ENCODE measurements at places on chromosomes 7 and 10.

- no peak for DNase-seq
- H3K27me3 ChIP-seq, result no peaks in the 10 kb centered on the region
- no peaks in the 10 kb centered on the region for H3K36me3 ChIP-seq
- no peaks in the 10 kb centered on the region for H3K4me1 ChIP-seq
- H3K4me3 ChIP-seq, result no peak overlapping the region
- H3K27ac ChIP-seq, result no peak overlapping the region
Measured at GRCh38 chr7:34575006-34575405, 83.0 kb upstream of the NPSR1 start.

- H3K4me3 ChIP-seq, result no peak overlapping the region
- H3K27ac ChIP-seq, result no peak overlapping the region
- no peak for DNase-seq
- no peaks in the 10 kb centered on the region for H3K36me3 ChIP-seq
Measured at GRCh38 chr7:80346704-80347103, 165.2 kb downstream of the GNAT3 start.

- no peaks in the 10 kb centered on the region for H3K36me3 ChIP-seq
- no peaks in the 10 kb centered on the region for H3K4me1 ChIP-seq
- no peak overlapping the region for H3K4me3 ChIP-seq
- no peak for DNase-seq
Measured at GRCh38 chr7:80640846-80641245, 2.4 kb downstream of the CD36 start.

GRCh38 chr10:114831186-114831867 lies 9.7 kb downstream of the FHIP2A start:
- no peaks in the 10 kb centered on the region for H3K4me1 ChIP-seq
- no peak for DNase-seq
- H3K27me3 ChIP-seq, result no peaks in the 10 kb centered on the region
- H3K4me3 ChIP-seq, result no peak overlapping the region
- peaks cover 35% of the 10 kb centered on the region for H3K36me3 ChIP-seq

- no peaks in the 10 kb centered on the region for H3K27me3 ChIP-seq
- H3K4me1 ChIP-seq, result no peaks in the 10 kb centered on the region
- no peak overlapping the region for H3K4me3 ChIP-seq
- DNase-seq, result no peak
- peaks cover 45% of the 10 kb centered on the region for H3K36me3 ChIP-seq
Measured at GRCh38 chr7:75546237-75547015, 54.3 kb downstream of the SPDYE5 start.

- no peaks in the 10 kb centered on the region for H3K27me3 ChIP-seq
- DNase-seq, result no peak
- H3K36me3 ChIP-seq, result no peaks in the 10 kb centered on the region
- H3K4me3 ChIP-seq, result no peak overlapping the region
- no peak overlapping the region for H3K27ac ChIP-seq
- H3K4me1 ChIP-seq, result no peaks in the 10 kb centered on the region
Measured at GRCh38 chr7:147014286-147014955, 897.8 kb downstream of the CNTNAP2 start.

- no peak overlapping the region for H3K27ac ChIP-seq
- no peaks in the 10 kb centered on the region for H3K4me1 ChIP-seq
- H3K4me3 ChIP-seq, result no peak overlapping the region
- H3K36me3 ChIP-seq, result no peaks in the 10 kb centered on the region
Measured at GRCh38 chr10:102200751-102201640, 25.1 kb upstream of the ELOVL3 start.

DNA sequence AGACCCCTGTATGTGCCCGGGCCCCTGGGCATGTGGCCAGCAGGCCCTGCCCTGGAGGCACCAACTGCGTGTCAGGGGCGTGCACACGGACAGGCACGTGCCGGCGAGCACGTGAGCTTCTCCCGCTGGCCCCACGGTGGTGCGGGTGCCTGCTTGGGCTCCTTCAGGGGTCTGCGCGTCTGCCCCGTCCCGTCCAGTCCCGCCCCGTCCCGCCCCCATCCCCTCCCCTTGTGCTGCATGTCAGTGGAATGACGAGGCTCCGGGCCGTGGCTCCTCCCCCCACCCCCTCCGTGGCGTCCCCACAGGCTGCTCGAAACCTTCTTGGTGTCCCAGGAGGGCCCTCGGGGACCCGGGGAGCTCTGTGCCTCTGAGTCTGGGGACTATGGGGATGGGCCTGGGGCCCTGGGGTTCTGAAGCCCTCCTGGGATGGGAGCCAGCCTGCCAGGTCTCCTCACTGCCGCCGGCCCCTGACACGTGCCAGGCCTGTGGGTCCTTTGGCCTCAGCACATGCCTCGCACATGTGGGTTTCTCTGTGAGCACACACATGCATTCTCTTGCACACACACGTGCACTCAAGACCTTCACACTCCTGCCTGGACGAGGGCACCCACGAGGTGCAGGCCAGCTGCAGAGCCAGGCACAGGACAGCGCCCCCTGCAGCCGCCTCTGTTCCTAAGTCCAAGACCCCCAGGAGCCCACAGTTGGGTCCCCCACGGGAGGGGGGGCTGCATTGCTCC lies 27.5 kb upstream of the AMZ1 start:
- no peak for DNase-seq
- H3K4me3 ChIP-seq, result no peak overlapping the region
- H3K27ac ChIP-seq, result no peak overlapping the region
- peaks cover 22% of the 10 kb centered on the region for H3K36me3 ChIP-seq
- H3K4me1 ChIP-seq, result no peaks in the 10 kb centered on the region

DNA sequence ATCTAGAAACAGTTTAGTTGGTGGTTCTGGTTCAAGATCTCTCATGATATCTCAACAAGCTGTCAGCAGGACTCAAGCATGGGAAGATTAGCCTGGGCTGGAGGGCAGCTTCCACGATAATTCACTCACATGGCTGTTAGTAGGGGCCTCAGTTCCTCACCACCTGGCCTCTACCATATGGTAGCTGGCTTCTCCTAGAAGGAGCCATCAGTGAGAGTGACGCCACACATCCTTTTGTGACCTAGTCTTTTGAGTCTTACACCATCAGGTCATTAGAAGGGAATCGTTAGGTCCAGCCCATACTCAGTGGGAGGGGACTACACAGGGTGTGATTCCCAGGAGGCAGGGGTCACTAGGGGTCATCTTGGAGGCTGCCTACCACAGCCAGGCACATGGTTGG lies 239.3 kb upstream of the PLPP4 start:
- no peak for DNase-seq
- no peaks in the 10 kb centered on the region for H3K36me3 ChIP-seq
- no peaks in the 10 kb centered on the region for H3K27me3 ChIP-seq
- H3K27ac ChIP-seq, result no peak overlapping the region
- no peaks in the 10 kb centered on the region for H3K4me1 ChIP-seq
- H3K4me3 ChIP-seq, result no peak overlapping the region

DNA sequence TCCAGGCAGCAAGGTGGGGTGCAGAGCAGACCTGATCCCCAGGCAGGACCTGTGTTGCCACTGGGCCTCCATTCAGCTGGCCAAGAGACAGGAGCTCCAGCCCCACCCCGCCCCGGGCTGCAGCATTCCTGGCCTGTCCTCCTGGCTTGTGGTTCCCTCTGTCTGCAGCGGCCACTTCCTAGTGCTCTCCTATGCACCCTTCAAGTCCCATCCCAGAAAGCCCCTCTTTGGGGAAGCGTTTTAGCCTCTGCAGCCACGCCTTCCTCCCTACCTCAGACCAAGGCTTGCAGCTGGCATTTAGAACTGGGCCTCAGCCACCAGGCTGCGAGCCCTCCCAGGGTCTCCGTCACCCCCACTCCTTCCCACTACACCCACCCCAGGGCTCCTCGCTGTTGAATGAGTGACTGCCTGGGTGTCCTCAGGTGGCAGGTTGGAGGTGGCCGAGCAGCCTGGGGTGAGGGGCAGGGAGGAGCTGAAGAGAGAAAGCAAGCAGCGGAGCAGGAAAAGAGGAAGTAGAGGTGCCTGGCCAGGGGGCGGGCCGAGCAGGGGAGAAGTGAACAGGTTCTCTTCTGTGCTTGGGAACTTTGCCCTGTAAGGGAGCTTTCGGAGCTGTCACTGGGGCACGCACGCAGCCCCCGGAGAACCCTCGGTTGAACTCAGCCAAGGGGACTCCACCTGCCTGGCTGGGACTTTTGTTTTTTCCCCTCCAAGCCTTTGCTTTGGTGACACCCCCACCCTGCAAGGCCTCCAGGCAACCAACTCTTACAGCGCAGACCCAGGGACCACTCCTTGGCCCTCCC lies 109.1 kb upstream of the TNRC18 start:
- H3K27ac ChIP-seq, result no peak overlapping the region
- peak overlapping the region; percentile 89 for H3K4me3 ChIP-seq
- no peaks in the 10 kb centered on the region for H3K27me3 ChIP-seq
- H3K36me3 ChIP-seq, result peaks cover 6% of the 10 kb centered on the region
- DNase-seq, result peak; percentile 72

GRCh38 chr7:125090596-125090995 lies 161.0 kb upstream of the POT1 start:
- DNase-seq, result no peak
- H3K36me3 ChIP-seq, result no peaks in the 10 kb centered on the region
- no peaks in the 10 kb centered on the region for H3K27me3 ChIP-seq
- H3K4me1 ChIP-seq, result no peaks in the 10 kb centered on the region
- H3K27ac ChIP-seq, result no peak overlapping the region

GRCh38 chr7:71705901-71706596 lies 574.1 kb downstream of the GALNT17 start:
- H3K4me1 ChIP-seq, result no peaks in the 10 kb centered on the region
- no peaks in the 10 kb centered on the region for H3K36me3 ChIP-seq
- H3K4me3 ChIP-seq, result no peak overlapping the region
- no peak for DNase-seq
- H3K27ac ChIP-seq, result no peak overlapping the region
- H3K27me3 ChIP-seq, result peaks cover 2% of the 10 kb centered on the region

- no peak overlapping the region for H3K27ac ChIP-seq
- H3K27me3 ChIP-seq, result no peaks in the 10 kb centered on the region
- H3K4me1 ChIP-seq, result peaks cover 4% of the 10 kb centered on the region
- no peak overlapping the region for H3K4me3 ChIP-seq
- DNase-seq, result peak; percentile 15
Measured at GRCh38 chr7:100400656-100401055, 27.4 kb downstream of the PILRA start.

- no peak for DNase-seq
- H3K36me3 ChIP-seq, result no peaks in the 10 kb centered on the region
- no peak overlapping the region for H3K27ac ChIP-seq
- H3K27me3 ChIP-seq, result no peaks in the 10 kb centered on the region
- no peaks in the 10 kb centered on the region for H3K4me1 ChIP-seq
Measured at GRCh38 chr7:33645104-33645503, 260.2 kb upstream of the BMPER start.

DNA sequence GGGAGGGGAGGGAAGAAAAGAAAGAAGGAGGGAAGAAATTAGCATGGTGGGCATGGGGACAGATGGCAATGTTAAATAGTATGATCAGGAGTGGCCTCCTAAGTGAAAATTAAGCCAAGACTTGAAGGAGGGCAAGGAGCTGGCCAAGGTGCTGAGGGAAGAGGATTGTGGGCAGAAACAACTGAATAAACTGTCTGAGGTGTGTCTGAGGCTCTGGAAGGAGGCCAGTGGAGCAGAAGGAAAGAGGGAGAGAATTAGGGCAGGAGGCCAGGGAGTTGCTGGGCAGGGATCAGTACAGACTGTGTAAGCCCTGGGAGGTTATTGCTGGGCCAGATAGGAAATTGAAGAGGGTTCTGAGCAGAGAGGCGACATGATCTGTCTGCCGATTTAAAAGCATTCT lies 40.6 kb upstream of the VKORC1L1 start:
- no peak overlapping the region for H3K27ac ChIP-seq
- no peaks in the 10 kb centered on the region for H3K27me3 ChIP-seq
- no peaks in the 10 kb centered on the region for H3K36me3 ChIP-seq
- no peaks in the 10 kb centered on the region for H3K4me1 ChIP-seq
- H3K4me3 ChIP-seq, result no peak overlapping the region

DNA sequence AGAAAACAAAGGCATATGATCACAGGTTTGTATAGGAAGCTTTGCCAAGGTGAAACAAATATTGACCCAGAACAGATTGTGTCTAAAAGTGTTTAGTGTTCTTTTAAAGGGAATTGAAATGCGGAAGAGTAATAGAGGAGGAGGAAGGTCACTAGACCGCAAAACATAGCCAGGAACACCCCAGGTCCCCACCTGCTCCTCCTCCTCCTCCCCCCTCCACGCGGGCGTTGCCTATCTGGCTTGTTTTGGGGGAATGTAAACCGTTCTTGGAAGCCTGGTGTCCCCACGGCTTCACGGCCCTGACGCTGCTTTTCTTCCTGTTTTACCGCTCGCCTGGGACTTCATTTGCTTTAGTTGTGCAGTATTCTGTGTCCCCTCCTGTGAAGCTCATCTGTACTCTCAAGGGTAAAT lies 81.0 kb upstream of the PFKP start:
- H3K36me3 ChIP-seq, result no peaks in the 10 kb centered on the region
- DNase-seq, result peak; percentile 17
- H3K27ac ChIP-seq, result no peak overlapping the region
- H3K4me3 ChIP-seq, result no peak overlapping the region

DNA sequence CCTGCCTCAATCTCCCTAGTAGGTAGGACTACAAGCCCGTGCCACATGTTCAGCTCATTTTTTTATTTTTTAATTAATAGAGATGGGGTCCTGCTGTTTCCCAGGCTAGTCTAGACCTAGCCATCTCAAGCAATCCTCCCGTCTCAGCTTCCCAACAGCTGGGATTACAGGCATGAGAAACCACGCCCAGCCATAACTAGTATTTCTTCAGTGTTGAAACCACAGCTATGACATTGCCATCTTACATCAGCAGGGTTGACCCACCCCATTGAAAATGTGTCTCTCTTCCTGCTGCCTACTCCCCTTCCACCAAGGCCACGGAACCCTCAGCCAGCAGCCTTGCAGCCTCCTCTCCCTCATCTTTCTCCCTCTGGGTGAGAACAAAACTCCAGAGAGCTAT lies 62.1 kb upstream of the ZNF746 start:
- peaks cover 60% of the 10 kb centered on the region for H3K36me3 ChIP-seq
- no peak overlapping the region for H3K4me3 ChIP-seq
- no peak overlapping the region for H3K27ac ChIP-seq
- no peaks in the 10 kb centered on the region for H3K27me3 ChIP-seq

DNA sequence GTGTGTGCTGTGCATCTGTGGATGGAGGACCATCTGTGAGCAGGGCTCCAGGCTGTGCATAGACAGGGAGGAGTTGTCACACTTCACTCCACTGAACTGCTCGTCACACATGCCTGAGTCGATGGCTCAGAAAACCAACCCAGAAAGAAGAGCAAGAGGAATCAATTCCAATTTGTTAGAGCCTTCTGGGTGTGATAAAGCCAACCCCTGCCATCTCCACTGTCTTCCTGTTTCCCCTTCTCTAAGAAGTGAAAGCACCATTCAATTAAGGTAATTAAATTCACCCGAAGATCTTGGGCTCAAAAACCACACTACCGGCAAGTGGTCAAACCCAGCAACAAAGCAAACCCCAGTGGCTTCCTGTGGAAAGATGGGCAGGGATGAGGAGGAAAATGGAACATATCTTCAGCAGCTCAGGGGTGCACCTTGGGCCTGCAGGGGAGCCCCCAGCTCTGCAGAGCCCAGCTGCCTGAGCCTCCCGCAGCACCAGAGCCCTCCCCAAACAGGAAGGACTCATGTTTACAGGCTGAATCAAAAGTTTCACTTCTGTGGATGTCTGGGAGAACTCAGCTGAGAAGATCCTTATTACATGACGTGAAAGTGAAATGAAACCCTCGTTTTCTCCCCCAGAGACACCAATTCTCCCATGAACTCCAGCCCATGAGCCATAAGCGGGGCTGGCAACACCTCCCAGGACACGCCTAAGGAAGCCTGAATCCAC lies 10.9 kb downstream of the C10orf71 start:
- H3K4me3 ChIP-seq, result peak overlapping the region; percentile 17
- no peaks in the 10 kb centered on the region for H3K36me3 ChIP-seq
- peaks cover 12% of the 10 kb centered on the region for H3K4me1 ChIP-seq
- peak overlapping the region; percentile 62 for H3K27ac ChIP-seq
- peak; percentile 82 for DNase-seq
- no peaks in the 10 kb centered on the region for H3K27me3 ChIP-seq

All from common myeloid progenitor, CD34-positive (primary cell).